ENCODE measurements at places on chromosomes 12 and 14.

GRCh38 chr12:57096099-57096572 is 7.2 kb downstream of the NAB2 start:
- DNase-seq = no peak

GRCh38 chr14:79514700-79515099 is 696.6 kb downstream of the DIO2 start:
- DNase-seq = no peak

DNA sequence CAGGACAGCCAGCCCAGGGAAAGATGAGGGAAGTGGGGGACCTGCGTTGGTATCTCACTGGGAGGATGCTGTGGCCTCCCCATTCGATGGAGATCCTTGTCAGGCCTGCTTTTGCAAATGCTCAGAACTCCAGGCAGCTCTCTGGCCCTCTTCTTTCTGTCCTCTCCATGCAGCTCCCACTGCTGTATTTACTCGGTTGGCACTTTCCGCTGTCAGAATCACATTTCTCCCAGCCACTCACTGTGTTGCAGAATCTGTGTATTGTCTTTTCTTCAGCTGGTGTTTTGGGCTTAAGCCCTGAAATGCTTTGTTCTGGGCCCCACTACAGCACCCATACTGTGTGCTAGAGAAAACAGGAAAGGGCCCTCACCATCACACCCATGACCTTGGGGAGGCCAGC is 401.1 kb downstream of the RGS6 start:
- DNase-seq = no peak

GRCh38 chr12:109734219-109735000 is 20.8 kb downstream of the FAM222A start:
- DNase-seq = peak; percentile 38

DNA sequence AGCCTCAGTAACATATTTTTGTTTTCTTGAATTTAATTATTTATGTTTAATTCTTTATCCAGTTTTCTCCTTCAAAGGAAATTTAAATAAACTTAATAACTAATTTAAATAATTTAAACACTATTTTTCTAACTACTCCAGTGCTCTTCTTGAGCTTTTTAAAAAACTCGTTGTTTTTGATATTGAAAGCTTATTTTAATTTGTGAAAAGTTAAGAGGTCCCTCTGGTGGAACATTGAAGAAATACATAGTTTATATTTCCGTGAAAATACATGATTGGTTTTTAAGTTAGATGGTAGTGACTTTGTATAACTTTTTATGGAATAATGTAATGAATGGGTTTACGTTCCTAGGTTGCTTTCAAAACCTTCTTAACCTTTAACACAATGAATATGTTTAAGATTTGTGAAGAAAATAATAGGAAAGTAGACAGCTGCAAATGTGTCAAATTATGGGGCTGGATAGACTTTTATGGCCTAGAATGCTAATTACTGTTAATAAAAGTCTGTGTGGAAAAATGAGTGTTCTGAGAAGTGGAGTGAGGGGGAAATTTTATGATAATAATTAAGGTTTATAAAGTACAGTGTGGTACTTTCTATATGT is 45.9 kb upstream of the MSRB3 start:
- no peak for DNase-seq

DNA sequence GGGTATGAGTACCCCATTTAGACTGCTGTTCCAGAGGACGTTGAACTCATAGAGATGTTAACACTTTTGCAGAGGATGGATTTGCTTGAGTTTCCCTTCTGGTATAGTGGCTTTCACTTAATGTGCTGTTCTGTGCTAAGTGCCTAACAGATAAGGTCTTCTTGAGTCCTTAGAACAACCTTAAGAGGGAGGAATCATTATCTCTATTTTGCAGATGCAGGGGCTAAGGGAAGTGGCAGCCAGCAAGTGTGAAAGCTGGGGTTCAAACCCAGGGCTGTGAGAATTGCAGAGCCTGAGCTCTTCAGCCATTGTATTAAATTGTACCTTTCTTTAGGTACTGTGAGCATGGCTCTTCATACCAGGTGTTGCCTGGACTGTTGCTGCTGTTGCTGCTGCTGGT is 122.1 kb upstream of the NRXN3 start:
- no peak for DNase-seq

GRCh38 chr12:116076399-116076798 is 201.1 kb downstream of the MED13L start:
- no peak for DNase-seq

GRCh38 chr12:132795847-132796246 is 32.8 kb downstream of the GOLGA3 start:
- DNase-seq = no peak

DNA sequence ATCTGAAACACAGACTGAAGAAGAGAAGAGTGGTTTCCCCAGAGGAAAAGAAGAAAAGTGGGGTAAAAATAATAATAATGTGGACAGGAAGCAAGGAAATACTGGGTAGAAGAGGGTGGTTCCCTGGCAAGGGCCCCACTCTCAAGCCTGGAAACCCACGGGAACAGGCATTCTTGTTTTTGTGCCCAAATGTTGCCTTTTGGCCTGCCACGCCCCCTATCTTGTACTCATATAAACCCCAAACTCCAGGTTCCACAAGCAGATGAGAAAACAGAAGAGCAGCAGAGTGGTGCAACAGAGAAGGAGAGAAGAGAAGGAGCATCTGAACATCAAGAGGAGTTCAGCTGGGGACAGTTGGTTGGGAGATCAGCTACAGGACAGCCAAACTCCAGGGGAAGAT is 51.2 kb downstream of the NDUFA12 start:
- no peak for DNase-seq

DNA sequence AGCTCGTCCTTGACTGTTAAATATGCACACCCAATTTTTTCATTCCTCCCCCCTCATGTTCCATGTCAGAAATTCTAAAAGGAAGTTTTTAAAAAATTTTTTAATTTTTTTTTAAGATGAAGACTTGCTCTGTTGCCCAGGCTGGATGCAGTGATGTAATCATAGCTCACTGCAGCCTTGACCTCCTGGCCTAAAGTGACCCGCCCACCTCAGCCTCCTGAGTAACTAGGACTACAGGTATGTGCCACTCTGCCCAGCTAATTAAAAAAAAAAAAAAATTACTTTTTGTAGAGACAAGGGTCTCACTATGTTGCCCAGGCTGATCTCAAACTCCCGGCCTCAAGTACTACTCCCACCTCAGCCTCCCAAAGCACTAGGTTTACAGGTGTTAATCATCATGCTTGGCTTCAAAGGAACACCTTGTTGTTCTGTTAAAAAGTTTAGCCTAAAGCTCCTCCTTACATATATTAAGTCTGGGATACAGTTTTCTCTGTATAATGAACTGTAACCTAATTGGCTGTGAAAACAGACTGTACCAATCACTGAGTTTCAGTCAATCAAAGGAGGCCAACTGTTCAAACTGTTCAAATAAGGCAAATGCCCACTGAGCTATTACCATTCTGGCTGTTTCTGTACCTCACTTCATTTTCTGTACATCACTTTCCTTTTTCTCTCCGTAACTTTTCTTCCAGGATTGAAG is 17.8 kb downstream of the SDR9C7 start:
- no peak for DNase-seq

- no peak for DNase-seq
These were observed 43.7 kb upstream of the TRHDE start for GRCh38 chr12:72228424-72228823.

DNA sequence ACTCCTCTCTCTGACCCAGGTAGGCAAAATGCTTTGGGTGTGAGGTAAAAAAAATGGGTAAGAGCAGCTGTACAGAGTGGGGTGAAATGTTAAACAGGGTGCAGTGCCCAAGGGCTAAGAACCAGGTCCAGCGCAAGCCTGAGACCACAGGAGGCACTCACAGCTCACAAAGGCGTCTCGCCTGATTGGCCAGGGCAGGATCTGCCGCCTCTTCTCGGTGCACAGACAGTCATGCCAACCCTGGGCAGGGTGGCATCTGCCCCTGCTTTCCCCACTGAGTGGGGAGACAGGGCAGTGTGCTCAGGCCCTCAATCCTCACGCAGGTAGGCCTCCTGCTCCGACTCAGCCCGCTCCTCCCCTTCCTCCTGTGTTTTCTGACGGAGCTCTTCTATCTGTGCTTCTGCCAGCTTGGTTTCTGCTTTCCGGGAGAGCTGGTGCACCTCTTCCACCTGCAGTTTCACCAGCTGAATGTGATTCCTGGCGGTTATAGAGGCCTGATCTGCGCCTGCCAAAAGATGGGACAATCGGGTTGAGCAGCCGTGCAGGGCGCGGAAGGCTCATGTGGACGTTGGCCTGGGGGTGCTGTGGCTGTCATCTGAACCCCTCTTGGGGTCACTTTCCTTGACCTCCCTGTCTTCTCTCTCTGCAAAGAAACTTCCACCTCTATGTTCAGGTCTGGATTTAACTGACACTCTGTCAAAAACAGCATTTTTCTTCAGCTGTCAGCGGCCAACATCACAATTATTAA is 4.7 kb downstream of the B3GNT4 start:
- DNase-seq = no peak

- DNase-seq = no peak
These were observed 710.7 kb upstream of the TBX3 start for GRCh38 chr12:115394496-115395220.

DNA sequence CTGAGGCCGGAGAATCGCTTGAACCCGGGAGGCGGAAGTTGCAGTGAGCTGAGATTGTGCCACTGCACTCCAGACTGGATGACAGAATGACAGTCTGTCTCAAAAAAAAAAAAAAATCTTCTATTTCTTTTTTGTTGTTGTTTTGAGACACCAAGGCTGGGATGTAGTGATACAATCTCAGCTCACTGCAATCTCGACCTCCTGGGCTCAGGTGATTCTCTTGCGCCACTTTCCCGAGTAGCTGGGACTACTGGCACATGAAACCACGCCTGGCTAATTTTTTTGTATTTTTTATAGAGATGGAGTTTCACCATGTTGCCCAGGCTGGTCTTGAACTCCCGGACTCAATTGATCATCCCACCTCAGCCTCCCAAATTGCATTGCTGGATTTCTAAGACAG is 7.3 kb upstream of the SNRNP35 start:
- DNase-seq = no peak

DNA sequence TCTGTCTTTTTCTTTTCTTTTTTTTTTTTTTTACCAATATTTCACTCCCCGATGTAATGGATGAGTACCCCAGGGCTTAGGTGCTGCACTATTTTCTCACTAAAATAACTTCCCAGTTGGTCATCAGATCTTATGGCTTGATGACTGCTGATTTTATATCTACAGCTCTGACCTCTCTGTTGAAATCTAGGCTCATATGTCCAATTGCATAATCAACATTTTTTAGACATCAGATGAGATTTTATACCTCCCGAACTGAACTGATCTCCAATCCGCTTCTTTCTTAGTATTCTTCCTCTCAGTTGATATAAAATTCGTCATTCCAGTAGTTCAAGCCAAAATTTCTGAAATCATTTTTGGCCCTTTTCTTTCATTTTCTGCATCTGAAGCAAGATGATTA is 1236.5 kb downstream of the SLC16A7 start:
- DNase-seq = no peak

DNA sequence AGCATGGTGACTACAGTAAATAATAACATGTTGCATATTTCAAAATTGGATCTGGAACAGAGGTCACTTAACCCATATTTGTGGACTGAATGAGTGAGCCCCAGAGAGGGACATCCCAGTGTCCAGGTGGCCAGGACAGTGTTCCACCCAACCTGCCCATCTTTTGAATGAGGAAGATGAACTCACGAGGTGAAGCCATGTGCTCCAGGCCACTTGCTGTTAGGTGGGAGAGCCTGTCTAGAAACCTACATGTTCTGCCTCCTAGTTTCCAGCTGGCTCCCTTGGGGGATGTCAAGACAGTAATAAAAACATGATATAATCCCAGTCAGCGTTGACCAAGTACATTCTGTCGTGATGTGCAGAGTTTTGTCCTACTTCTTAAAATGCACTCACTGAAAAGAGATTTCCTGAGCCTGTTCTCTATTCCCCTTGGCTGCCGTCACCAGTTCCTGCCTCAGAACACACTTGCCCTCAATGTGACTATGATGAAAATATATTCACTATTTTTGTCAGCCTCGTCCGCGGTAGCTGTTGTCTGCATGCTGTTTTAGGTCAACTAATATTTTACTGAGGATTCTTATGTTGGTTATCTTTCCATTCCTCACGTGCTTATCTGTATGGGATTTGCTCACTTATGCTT is 25.7 kb downstream of the TSPAN9 start:
- no peak for DNase-seq

DNA sequence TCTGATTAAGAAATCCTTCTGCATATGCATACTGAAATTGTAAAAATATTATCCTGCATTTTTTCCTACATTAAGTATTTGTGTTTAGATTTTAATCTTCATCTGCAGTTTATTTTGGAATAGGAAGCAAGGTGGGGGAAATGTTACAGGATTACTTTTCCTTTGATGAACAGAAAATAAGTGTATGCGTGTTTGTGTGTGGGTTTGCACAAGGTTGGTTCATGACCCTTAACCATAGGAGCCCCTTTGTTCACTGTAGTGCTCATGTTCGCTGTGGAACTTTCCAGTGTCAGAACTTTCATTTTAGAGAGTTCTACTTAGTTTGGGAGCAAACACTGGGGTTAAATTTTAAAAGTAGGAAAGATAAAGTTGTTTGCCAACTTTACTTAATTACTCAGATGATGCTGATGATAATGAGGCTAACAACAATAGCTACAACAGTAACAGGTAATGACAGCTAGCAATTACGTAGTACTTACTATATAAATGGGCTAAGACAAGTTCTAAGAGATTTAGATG is 6.4 kb upstream of the A2M start:
- no peak for DNase-seq

DNA sequence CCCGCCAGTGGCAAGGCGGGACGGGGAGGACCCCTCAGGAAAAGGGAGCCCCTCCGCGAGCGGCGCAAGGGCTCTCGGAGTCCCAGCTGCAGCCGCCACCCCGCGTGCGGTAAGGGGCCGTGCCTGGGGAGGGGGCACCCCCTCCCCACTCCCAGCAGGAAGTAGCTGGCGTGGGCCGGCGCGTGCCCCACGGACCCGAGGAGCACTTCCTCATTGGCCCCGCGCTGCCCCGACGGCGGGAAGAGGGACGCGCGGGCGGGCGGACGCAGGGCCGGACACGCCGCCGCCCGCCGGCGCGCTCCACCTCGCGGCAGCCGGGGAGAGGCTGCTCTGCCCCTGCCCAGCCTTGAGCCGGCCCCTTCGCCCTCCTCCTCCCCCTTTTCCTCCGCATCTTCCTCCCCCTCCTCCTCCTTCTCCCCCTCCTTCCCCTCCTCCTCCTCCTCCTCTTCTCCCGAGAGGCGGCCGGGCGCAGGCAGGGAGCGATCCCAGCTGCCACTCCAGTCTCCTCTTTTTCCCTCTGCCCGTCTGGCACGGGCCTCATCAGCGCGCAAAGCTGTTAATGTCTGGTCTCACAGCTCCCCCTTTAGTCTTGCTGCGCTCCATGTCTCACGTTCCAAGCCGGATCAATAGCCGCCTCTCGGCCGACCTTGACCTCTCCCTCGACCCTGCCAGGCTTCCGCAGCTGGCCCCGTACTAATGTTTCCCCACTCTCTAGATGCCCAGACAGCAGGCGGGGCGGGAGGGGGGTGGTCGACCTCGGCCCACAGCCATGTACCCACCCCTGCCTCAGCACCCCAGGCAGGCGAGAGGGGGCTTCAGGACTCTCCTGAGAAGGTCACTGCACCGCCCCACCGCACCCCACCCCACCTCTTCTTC is 2.6 kb upstream of the BCL11B start:
- DNase-seq = peak; percentile 95

GRCh38 chr12:2115101-2115845 is 62.5 kb downstream of the CACNA1C start:
- DNase-seq = no peak

Data from glutamatergic neuron (in vitro differentiated cells).